OCI-M1 (cell line): ENCODE measurements at places on chromosomes 16 and 17.

- no peak for DNase-seq
Observed at GRCh38 chr16:69073181-69073702, 32.2 kb upstream of the HAS3 start.

DNA sequence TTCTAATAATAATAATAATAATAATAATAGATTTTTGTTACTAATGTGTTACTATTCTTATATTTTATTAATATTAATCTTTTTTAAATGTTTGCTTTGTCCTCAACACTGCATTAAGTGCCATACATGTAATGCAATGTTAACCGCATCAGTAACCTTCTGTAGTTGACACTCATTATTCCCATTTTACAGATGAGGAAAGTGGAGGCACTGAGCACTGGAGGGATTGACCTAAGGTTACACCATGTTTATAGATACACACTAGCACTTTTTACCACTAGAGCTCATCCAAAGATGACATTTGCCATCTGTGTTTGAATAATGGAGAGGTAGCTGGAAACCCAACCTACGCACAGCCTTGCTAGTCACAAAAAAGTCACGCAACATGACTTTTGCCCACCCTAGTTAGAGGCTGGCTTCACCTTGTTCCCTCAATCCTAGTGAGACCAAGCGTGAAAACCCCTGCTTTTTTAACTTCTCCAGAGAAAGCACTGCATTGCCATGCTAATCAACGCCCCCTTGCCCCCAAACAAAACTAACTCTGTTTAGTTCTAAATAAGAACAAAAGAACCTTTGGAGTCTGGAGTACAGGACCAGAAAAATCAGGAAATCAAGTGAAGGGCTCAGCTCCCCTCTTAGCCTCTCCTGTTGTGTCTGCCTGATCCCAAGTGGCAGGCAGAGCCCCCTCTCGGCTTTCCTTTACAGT is 2.3 kb downstream of the ARSG start:
- no peak for DNase-seq

DNA sequence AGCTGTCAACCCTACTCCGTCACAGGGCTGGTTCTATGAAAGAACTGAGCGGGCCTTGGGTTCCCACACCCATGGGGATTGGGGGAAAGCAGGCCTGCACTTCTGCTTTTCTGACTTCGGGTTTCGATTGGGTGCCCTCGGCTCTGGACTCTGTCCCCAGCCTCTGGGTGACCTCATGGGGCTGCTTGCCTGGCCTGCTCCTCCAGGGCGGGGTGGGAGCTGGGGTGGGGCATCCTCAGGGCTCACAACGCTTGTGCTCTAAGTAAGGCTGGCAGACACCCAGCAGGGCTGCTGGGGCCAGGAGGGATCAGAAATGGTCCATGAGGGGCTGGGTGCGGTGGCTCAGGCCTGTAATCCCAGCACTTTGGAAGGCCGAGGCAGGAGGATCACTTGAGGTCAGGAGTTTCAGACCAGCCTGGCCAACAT is 19.2 kb downstream of the ARHGAP27 start:
- peak; percentile 10 for DNase-seq

DNA sequence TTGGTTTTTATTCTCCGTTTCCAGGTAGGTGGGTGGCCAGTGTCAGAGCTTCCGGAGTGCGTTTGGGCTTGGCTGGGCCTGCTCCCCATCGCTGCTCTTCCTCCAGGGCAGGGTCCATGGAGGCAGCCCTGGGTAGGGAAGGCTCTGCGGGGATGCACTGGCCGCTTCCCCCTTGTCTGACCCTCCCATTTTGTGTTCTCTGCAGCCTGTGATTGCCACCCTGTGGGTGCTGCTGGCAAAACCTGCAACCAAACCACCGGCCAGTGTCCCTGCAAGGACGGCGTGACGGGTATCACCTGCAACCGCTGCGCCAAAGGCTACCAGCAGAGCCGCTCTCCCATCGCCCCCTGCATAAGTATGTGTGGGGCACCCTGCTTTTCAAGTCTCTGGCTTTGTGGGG is 158.3 kb downstream of the NTN1 start:
- DNase-seq = no peak

DNA sequence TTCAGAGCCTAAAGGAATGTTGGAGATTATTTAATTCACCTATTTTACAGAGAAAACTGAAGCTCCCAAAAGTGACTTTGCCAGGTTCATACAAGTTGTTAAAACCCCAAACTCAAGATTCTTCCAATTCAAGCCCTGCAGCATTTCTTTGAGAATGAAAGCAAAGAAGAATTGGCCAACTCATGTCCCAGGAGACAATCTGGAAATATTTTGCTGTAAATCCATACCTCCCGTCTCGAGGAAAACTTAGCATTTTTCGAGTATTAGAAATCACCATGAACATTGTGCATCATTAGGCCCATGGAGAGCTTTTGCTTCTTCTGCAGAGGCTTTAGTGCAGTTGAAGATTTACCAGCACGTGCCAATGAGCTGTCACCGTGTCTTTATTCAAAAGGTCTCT is 176.4 kb upstream of the KCNJ16 start:
- no peak for DNase-seq

- DNase-seq = peak; percentile 58
Observed at GRCh38 chr16:50368410-50369132, at the start of gene BRD7. Gene BRD7, minus strand, starts transcription at chr16:50368988. Its CDS starts 214 bp downstream, at chr16:50368774.

DNA sequence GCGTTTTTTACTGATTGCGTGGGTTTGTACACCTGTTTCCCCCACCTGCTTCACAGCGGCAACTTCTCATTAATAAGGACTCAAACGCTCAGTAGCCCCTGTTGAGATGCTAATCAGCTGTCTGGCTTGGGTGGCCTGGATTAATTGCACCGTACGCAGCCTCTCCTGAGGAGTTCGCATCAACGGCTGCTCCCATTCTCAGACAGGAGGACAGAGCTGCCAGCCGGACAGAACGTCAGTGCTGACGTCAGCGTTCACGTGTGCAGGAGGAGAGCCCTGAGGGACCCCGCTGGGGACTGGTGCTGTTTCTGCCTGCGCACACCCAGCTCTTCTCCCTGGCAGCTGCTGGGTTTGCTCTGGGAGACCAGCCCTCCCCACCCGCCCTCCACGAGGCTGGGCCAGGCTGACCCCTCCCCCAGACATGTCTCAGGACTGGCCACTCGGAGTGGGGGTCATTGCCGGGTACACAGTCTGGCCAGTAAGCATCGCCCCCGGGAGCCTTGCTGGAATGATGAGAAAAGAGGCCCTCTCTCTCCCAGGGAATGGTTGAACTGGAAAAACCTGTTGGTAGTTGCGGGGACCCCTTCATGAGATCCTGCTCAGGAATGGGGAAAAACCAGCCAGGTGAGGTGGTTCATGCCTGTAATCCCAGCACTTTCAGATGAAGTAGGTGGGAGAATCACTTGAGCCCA is 5.7 kb upstream of the BANP start:
- DNase-seq = no peak

DNA sequence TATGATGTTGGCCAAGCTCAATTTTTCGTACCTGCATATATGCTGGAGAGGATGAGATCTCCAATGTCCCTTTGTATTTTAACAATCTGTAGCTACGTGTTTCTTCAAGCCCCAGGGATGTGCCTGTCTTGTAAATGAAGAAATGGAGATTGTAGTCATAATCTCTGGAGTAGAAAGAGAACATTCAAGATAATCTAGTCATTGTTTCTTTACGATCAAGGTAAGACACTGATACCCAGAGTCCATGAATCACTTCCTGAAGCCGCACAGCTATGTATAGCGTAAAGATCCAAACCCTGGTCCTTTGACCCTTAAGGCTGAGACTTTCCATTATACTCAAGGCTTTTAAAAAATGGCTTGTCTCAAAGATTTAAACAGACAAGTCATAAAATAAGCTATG is 205.5 kb downstream of the HS3ST3B1 start:
- DNase-seq = no peak
